ENCODE measurements at places on chromosomes 2 and 18. TPM values are rescaled to one million over a fixed set of nuclear protein-coding genes. Genes with fewer than 3 reads are reported as not detected.

SLC4A1AP gene
- 14.6 TPM for total RNA-seq

MYOM1 gene
- 1.1 TPM for total RNA-seq

AGXT gene
- total RNA-seq: not detected

AMER3 gene
- not detected for total RNA-seq

NCKAP5 gene
- under 0.01 TPM for total RNA-seq

NPPC gene
- total RNA-seq: not detected

OTOS gene
- total RNA-seq: not detected

GTF2A1L gene
- under 0.01 TPM for total RNA-seq

C1QL2 gene
- total RNA-seq: not detected

COLEC11 gene
- total RNA-seq: under 0.01 TPM

COL6A3 gene
- 1.8 TPM for total RNA-seq

TANC1 gene
- total RNA-seq: 64.7 TPM

CCDC74B gene
- total RNA-seq: 0.79 TPM

UGT1A4 gene
- not detected for total RNA-seq

MDH1B gene
- under 0.01 TPM for total RNA-seq

HRH4 gene
- total RNA-seq: not detected

GPAT2 gene
- 4.6 TPM for total RNA-seq

IL1R1 gene
- total RNA-seq: 52.6 TPM

BCL2 gene
- 0.87 TPM for total RNA-seq

APLF gene
- total RNA-seq: 13.3 TPM

ZNF2 gene
- 4.6 TPM for total RNA-seq

TEKT4 gene
- not detected for total RNA-seq

TUBA4B gene
- total RNA-seq: not detected

ZNF532 gene
- total RNA-seq: 26.4 TPM

DSG1 gene
- total RNA-seq: not detected

NEB gene
- total RNA-seq: 0.99 TPM

TACR1 gene
- not detected for total RNA-seq

FASTKD1 gene
- total RNA-seq: 9.4 TPM

ASPRV1 gene
- total RNA-seq: under 0.01 TPM

EDAR gene
- total RNA-seq: not detected

Measured in lung microvascular endothelial cell (primary cell).